ENCODE measurements at places on chromosomes 2 and 18.

- DNase-seq: no peak
Measured at GRCh38 chr18:1078301-1078700, 173.6 kb downstream of the ADCYAP1 start.

DNA sequence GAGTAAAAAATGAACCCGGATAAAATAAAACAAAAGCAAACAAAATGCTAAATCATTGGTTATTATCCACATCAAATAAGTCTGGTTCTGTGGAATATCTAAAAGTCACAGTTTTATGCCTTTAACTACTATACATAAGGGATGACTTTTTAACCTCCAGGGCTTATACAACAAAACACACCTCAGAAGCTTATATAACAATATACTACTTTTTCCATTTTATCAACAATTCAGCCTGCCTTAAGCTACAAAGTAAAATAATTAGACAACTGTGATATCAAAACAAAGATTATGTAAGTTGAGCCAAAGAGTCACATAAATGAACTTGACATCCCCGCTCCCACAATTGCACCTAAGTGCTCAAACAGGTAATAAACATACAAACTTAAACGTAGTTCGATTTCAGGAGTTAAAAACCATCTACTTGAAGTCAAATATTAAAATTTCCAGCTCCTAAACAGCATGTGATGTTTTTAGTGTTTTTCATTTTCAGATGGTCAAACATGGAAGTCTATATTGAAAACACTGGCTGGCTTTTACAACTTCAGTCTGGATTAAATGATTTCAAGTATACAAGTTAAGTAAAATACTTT, 54.7 kb downstream of the ATIC start:
- DNase-seq: no peak

DNA sequence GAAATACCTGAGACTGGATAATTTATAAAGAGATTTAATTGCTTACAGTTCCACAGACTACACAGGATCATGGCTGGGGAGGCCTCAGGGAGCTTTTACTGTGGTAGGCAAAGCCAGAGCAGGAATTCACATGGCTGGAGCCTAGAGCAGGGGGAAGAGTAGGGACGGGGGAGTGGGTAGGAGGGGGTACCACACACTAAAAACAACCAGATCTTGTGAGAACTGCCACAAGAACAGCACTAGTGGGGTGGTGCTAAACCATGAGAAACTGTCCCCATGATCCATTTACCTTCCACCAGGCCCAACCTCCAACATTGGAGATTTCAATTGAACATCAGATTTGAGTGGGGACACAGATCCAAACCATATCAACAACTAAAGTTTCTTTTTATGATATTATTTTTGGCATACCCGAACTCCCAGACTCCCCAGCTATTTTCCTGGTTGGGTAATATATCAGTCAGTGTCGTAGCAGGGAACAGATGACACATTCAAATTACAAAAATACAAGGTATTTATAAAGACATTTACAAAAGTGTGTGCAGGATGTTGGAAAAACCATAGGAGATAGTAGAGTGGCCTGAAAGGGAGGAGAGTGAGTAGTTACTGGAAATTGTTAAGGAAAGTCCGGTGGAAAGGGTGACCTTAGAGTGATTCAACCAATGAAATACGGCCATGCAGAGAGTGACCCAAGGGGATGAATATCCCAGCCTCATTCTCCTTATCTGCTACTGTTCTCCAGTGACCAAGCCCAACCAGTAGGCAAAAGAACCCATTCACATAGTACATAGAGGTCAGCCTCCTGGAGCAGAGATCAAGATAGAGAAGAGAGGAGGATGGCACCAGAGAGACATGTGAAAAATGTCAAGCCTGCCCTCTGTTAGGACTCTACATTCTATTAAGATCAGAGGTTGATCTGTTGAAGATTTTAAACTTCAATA, 8.8 kb downstream of the RPL37A start:
- no peak for DNase-seq

- DNase-seq: no peak
Measured at GRCh38 chr2:68742626-68743415, 8.2 kb downstream of the ARHGAP25 start.

GRCh38 chr2:142981069-142981378, 103.6 kb downstream of the KYNU start:
- no peak for DNase-seq

DNA sequence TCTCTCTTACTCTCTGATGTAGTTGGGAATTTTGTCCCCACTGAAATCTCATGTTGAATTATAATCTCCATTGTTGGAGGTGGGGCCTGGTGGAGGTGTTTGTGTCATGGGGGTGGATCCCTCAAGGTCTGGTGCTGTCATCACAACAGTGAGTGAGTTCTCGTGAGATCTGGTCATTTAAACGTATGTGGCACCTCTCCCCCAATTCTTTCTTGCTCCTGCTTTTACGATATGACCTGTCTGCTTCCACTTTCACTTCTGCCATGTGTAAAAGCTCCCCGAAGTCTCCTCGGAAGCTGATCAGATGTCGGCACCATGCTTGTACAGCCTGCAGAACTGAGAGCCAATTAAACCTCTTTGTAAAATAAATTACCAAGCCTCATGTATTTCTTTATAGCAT, 337.8 kb upstream of the CDH2 start:
- no peak for DNase-seq

DNA sequence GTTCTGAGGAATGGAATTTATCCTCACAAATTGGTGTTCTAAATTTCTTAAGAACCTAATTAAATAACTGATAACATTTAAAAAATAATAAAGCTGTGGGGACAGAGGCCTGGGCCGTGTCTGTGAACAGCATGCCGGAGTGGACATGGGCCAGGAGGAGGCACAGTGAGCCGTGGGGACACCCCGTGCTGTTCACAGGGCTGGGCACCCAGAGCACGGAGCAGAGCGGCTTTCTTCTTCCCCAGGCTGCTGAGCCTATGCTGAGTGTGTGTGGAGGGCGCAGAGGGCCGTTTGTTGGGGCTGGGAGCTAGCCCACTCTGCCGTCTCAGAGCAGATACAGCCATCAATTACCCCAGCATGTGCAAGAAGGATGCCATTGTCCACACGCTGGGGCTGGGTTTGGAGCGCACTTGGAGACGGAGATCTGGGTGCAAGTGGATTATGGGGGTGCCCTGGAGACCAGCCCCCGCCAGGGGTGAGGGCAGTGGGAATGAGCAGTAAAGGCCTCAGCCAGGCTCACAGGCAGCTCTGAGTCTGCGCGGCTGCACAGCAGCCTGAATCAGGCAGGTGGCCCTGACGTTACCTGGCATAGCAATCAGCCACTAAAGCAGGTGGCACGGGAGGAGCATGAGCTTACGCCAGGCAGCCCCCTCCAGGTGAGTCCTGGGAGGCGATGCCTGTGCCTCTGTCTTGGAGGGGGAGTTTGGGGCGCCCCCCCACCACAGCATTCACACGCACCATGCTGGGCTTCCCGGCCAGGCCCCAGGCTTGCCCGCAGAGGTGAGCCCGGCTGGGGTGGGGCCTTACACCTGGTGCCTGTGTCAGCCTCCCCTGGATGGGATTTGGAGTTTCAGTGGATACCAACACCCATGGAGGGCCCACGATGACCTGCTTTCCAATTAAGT, 52.1 kb upstream of the SLC66A3 start:
- no peak for DNase-seq

DNA sequence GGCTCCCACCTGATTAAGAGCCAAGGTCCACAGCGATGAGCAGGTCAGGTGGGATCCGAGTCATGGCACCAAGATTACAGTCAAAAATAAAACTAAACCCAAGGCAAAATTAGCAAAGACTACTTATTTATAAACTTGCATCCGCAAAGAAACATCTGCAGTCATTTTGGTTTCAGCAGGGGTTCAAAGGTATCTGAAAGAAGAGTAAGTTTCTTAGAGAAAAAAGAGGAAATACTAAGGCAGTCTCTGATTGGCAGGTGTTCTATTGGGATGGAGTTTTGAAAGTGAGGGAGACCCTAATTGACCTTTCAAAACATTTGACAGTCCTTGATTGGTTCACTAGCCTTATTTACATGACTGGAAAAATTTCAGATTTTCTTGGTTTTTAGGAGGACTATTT, 11.0 kb upstream of the PLB1 start:
- no peak for DNase-seq

DNA sequence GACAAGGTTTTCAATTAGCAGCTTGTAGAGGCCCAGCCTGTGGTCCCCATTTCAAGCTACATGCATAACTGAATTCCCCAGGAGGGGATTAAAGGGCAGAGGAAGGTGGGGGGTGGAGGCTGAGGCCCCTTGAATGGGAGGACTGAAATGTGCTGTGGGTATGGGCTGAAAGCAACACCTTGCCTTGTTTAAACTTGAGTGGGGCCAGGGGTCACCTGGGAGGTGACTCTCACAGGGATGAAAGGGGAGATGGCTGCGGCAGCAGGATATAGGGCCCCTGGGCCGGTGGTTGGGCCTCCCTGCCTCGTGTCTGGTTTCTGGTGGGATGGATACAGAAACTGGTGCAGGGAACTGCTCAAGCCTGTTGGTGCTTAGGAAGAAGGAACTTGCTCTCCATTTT, 225.9 kb upstream of the SPRED2 start:
- no peak for DNase-seq

DNA sequence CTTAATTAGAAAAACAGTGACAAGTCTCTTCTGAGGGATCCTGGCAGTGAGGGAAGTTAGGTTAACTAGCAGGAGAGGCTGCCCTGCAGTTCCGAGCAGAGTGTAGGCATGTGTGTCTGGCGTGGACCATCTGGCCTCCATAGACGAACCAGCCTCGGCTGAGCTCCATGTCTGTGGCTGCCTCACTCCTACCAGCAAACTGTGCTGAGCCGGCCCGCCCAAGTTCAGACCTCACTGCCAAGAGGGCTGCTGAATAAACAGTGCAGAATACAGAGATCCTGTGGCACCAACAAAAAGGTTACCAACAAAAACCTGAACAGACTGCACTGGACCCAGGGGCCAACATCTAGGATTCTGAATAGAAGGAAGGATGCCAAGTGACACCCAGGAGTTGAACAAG, 27.3 kb downstream of the INO80C start:
- DNase-seq: no peak

DNA sequence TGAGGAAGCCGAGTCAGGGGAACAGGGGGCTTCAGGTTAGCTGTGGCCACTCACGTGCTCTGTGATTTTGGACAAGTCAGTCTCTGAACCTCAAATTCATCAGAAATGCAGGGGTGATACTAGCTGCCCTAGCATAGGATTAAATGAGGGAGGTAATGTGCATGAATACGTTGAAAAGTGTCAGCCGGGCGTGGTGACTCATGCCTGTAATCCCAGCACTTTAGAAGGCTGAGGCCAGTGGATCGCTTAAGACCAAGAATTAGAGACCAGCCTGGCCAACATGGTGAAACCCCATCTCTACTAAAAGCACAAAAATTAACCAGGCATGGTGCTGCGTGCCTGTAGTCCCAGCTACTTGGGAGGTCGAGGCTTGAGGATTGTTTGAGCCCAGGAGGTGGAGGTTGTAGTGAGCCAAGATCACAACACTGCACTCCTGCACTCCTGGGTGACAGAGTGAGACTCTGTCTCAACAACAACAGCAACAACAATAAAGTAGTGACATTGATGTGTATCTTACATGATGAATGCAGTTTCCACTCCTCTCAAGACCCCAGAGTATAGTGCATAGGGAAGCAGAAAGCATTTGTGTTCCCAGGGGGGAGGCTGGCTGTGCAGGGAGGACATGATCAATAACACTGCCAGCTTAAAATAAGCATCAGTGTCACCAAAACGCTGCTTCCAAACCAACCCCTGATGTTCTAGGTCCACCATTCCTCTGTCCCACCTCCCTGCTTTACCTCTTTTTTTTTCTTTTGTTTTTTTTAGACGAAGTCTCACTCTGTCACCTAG, 68.8 kb downstream of the HNRNPLL start:
- no peak for DNase-seq

DNA sequence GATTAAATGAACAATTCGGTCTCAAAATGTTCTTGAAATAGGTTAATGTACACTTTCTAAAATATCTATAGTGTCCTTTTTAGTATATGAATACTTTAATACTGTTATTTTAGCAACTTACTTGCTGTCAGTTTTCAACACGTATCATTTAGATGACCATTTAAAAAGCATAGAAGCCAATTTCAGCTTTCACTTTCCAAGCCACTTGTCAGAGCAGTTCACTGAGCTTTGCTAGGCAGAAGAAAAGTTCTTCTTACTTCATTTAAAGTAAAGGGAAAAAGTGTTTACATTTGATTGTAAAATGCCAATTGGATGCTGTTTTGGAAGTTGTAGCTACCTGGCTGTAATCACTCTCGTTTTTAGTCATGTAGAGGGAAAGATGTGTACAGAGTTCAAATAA, 126.0 kb downstream of the KCNH7 start:
- no peak for DNase-seq

- DNase-seq: no peak
Measured at GRCh38 chr2:74093840-74094239, 53.9 kb downstream of the BOLA3 start.

DNA sequence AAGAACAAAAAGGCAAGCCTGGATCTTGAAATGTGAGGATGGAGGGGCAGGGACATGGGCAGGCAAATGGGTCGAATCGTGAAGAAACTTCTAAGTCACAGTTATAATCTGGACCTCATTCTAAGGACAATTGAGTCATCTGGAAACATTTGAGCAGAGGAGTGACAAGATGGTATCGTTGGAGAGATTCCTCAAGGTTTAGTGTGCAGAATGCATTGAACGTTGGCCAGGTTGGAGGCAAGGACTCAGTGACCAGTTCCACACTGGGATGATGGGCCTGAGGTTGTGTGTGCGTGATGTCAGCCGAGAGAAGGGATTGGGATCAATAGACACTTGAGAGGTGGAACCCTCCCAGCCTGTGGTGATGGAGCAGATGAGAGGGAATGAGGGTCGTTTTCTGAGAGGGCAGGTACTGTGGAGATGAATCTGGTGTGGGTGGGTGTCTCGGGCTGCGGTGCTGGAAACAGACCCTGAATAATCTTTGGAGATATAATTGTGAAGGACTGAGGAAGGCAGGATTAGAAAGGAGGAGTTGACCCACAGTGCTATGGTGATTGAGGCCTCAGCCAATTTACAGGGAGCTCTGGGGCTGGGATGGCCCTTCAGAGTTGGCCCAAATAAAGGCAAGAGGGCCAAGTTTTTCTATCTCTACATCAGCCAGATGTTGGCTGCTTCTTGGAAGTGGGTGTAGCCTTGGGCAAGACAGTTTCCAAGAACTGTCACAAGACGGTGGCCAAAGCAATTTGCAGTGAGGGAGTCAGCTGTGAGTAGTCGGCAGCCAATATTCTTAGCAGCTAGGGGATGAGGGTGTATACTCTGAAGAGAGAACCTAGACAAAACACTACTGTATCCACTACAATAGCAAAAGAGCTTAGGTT, 5.8 kb upstream of the ZNF532 start:
- DNase-seq: no peak

DNA sequence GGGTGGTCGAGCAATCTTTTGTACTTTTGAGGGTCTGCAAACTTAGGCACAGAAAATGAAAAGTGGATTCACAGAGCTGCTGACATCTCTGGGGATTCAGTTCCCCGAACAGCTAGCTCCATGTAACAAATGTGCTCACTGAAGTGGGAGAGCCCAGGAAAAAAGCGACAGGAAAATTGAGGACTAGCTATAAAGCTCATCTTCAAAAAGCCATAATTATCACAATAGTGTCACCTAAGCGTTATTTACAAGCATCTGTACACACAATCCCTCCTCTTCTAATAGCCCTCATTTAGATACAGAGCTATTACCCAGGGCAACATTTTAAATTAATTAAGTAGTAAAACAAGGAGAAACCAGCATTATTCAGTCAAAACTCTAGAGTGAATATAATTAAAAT, 36.1 kb downstream of the RNF152 start:
- no peak for DNase-seq

GRCh38 chr2:56647997-56648396, 464.2 kb downstream of the CCDC85A start:
- no peak for DNase-seq

- DNase-seq: no peak
Measured at GRCh38 chr2:177712462-177712861, 319.9 kb downstream of the AGPS start.

All from CD8-positive, alpha-beta T cell (primary cell).